ENCODE measurements at places on chromosomes 6 and 20. TPM values are rescaled to one million over a fixed set of nuclear protein-coding genes. Genes with fewer than 3 reads are reported as not detected.

SMOC2 gene
- not detected for total RNA-seq

ALDH5A1 gene
- 8.7 TPM for total RNA-seq

VSTM2L gene
- total RNA-seq: 7.1 TPM

TAP1 gene
- 33.8 TPM for total RNA-seq

DSN1 gene
- 26.9 TPM for total RNA-seq

SS18L1 gene
- 8.1 TPM for total RNA-seq

PLEKHG1 gene
- 0.50 TPM for total RNA-seq

GTSF1L gene
- not detected for total RNA-seq

PEDS1 gene
- 55.0 TPM for total RNA-seq

BIRC7 gene
- total RNA-seq: 3.1 TPM

NOTCH4 gene
- total RNA-seq: 0.49 TPM

CRIP3 gene
- 0.83 TPM for total RNA-seq

DSP gene
- 56.3 TPM for total RNA-seq

CCNC gene
- total RNA-seq: 35.6 TPM

OOEP gene
- not detected for total RNA-seq

GJA10 gene
- total RNA-seq: not detected

PRR18 gene
- total RNA-seq: 0.07 TPM

SNAI1 gene
- total RNA-seq: 18.5 TPM

TRIM10 gene
- not detected for total RNA-seq

MATN4 gene
- total RNA-seq: not detected

CST5 gene
- total RNA-seq: not detected

TAP2 gene
- total RNA-seq: 18.0 TPM

HRH3 gene
- total RNA-seq: not detected

SLC35D3 gene
- total RNA-seq: 0.09 TPM

PRRT1 gene
- 0.95 TPM for total RNA-seq

FIG4 gene
- total RNA-seq: 5.0 TPM

ZBP1 gene
- total RNA-seq: 0.06 TPM

FBXO9 gene
- total RNA-seq: 32.1 TPM

MOG gene
- total RNA-seq: not detected

FARS2 gene
- 11.9 TPM for total RNA-seq

Measured in A549 treated with DMSO at 1 μM for 4 hours (cell line).